ENCODE measurements at places on chromosomes 1 and 21.
A peak's percentile ranks its signal among the peaks of the same experiment; 100 is the strongest.

DNA sequence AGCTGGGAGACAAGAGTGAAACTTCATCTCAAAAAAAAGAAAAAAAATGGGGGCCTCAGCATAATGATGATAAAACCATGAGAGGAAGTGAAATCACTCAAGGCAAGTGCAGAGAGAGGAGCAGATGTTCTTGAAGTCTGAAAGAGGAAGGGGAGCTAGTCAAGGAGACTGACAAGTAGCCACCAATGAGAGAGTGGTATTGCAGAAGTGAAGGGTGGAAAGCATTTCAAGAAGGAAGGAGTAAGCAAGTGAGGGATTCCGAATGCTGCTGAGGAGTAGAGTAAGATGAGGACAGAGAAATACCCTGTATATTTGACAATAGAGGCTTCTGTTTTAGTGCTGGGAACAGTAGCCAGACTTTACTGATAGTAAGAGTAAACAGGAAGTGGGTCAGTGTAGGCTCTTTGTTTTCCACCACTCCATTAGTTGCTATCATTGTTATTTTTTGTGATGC lies 2.9 kb downstream of the TATDN3 start:
- DNase-seq = no peak

GRCh38 chr1:226915672-226915995 lies 24.5 kb upstream of the COQ8A start:
- no peak for DNase-seq

- no peak for DNase-seq
Observed at GRCh38 chr1:201348211-201348566, 29.3 kb downstream of the TNNT2 start.

GRCh38 chr1:2646837-2647236 lies 14.0 kb upstream of the MMEL1 start:
- DNase-seq = no peak

DNA sequence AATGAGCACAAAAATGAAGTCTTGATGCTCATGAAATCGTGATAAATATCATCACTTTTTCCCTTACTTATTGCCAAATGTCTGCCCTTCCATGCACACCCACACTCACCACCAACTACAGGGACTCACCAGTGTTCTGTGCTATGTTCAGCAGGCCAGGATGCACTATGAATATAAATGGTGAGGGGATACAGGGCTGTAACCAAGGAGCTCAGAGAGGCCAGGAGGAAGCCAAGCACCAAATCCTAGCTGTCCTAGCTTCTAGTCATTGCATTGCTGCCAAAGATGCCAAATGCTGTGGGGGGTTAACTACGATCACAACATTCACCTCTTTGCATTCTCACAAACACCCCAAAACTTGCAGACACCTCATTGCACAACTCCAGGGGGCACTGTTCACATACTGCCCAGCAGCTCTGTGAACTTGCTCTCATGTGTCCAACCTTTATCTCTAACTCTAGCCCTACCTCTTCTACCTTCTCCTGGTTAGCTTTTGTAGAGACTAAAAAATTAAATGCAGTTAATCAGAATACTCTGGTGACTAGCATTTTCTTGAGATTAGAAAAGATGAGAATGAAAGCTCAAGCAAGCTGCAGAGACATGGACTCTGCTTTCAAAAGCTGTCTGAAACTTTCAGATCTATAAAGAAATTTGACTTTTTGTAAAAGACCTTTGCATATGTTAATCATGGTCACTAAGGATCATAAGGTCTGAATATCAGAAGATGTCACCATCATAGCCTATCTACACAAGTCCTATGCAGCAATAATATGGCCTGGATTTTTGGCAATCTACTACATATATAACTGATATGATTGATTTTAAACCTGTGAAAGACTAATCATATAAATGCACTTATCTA lies 13.9 kb upstream of the KIF14 start:
- no peak for DNase-seq

DNA sequence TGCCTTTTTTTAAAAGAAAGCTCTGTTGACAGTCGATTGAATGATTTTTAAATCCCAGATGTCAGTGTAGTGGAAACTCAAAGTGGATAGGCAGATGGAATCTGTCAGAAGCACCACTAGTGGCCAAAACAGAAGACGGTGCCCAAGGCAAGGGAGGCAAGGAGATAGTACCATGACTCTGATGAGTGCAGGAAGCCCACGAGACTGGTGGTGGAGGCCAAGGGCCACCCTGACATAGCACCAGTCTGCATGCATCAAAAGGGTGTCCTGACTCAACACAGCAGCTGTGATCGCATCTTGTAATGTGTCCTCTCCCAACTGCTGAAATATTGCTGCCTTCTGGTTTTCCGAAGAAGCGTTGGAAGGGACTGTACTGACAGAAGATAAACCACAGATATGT lies 124.1 kb upstream of the PAPPA2 start:
- DNase-seq = no peak

- DNase-seq = peak; percentile 17
Observed at GRCh38 chr1:154326546-154327465, 1.5 kb downstream of the ATP8B2 start.

DNA sequence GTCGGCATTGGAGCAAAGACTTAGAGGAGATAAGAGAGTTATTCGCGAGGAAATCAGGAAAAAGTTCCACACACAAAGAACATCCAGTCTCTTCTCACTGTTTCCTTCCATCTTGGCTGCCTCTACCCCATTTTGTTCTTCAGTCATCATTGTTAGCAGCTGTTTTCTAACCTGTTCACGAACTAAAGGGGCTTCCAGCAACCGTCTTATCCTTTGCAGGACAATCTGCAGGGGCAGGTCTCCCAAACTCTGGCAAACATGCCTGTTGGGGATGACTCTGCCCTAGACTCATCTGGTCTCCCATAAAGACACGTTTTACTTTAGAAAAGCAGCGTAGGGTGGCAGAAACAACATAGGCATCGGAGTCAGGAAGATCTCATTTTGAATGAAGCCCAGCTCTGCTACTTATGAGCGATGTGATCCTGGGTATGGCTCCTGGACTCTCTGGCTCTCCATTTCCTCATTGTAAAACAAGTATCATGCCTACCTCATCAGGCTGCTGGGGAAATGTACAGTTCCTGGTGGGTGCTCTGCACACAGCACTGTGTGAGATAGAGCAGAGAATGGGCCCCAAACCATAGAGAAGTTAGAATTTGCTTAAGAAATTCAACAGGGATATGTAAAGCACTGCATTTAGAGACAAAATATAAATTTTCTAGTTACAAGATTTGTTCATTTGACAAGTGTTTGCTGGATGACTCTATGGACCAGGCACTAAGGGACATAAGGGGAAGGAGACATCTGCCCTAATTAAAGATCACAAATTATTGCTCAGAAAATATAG lies 59.7 kb downstream of the MEF2D start:
- DNase-seq = no peak

DNA sequence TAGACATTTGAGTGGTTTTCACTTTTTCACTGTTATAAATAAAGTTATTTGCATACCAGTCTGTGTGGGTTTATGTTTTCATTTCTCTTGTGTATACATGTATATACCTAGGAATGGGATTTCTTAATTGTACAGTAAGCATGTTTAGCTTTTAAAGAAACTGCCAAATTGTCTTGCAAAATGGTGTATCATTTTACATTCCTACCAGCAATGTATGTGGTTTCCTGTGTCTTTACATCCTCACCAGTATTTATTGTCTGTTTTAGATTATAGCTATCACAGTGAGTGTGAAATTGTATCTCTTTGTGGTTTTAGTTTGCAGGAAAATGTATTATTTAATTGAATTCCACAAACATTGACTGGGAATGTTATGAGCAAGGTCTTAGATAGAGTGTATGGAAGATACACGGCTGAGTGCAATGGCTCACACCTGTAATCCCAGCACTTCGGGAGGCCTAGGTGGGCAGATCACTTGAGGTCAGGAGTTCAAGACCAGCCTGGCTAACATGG lies 57.3 kb downstream of the MACF1 start:
- no peak for DNase-seq

GRCh38 chr1:234408757-234409156 lies 35.5 kb downstream of the COA6 start:
- DNase-seq = no peak

DNA sequence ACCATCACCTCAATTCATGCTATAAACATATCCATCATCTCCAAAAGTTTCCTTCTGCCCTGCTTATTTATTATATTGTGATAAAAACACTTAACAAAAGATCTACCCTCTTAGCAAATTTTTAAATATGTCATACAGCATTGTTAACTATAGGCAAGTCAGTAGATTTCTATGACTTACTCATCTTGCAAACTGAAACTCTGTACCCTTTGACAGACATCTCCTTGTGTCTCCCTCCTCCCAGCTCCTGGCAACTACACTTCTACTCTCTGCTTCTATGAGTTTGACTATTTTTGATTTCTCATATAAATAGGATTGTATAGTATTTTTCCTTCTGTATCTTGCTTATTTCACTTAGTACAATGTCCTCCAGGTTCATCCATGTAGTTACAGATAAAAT lies 174.8 kb downstream of the TNFSF18 start:
- DNase-seq = no peak

GRCh38 chr1:198771563-198772153 lies 132.8 kb downstream of the PTPRC start:
- DNase-seq = no peak

DNA sequence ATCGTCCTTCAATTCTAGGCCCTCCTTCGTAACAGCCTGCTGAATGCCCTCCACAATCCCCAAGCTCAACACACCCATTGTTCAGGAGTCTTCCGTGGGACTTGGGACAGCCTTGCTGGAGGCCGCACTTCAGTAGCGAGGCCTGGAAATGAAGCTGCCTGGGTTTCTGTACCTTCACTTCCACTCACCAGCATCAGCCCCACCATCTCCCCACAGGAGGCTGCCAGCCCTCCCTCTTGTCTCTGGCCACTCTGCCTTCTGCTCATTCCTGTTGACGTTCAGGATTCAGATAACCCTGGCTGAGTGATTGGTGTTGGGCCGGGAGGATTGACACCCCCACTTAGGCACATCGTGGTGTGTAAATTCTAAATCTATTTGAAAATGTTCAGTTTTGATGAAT lies 23.4 kb upstream of the CSF1 start:
- DNase-seq = no peak

DNA sequence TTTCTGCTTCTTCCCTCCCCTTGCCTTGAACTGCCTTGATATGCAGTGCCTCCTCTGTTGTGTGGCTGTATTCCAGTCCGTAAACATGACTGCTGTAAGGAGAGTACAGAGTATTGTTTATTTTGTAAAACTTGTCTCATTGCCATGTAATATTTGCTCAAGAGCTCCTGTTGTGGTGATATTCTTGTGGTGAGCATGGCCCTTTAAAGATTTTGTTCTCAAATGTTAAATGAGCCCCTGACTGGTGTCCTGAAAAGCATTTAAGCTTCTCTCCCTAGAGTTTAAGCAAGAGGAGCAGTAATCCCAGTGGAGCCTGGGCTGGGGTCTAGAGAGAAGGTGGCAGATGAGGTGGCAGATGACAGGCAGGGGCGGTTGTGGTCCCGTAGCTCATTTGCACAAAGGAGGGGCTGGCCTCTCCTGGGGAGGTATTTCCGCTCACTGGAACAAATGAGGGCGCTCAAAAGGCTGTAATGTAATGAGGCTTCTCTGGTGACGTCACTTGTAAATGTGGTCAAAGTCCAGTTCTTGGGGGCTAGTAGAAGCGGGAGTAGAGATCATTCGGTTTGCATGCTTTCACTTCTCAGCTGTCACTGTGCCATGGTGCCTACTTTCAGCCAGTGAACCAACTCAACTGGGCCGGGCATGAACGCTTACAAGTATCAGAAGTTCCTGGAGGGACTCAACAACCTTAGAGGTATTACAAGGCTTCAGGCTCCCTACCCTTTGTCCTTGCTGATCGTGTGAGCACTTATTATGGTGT lies 46.0 kb upstream of the MACF1 start:
- DNase-seq = no peak

GRCh38 chr1:221478050-221478949 lies 263.6 kb downstream of the DUSP10 start:
- DNase-seq = peak; percentile 16

- DNase-seq = no peak
Observed at GRCh38 chr1:168333562-168334276, 53.0 kb downstream of the TBX19 start.

- no peak for DNase-seq
Observed at GRCh38 chr21:30338717-30339116, 1.2 kb upstream of the KRTAP27-1 start.

- DNase-seq = no peak
Observed at GRCh38 chr1:156356875-156357534, 12.0 kb upstream of the RHBG start.

- DNase-seq = no peak
Observed at GRCh38 chr1:175704621-175705020, 38.8 kb downstream of the TNR start.

- no peak for DNase-seq
Observed at GRCh38 chr21:26587736-26588201, 14.7 kb upstream of the CYYR1 start.

- no peak for DNase-seq
Observed at GRCh38 chr1:212433577-212434462, 1.1 kb downstream of the NENF start.

DNA sequence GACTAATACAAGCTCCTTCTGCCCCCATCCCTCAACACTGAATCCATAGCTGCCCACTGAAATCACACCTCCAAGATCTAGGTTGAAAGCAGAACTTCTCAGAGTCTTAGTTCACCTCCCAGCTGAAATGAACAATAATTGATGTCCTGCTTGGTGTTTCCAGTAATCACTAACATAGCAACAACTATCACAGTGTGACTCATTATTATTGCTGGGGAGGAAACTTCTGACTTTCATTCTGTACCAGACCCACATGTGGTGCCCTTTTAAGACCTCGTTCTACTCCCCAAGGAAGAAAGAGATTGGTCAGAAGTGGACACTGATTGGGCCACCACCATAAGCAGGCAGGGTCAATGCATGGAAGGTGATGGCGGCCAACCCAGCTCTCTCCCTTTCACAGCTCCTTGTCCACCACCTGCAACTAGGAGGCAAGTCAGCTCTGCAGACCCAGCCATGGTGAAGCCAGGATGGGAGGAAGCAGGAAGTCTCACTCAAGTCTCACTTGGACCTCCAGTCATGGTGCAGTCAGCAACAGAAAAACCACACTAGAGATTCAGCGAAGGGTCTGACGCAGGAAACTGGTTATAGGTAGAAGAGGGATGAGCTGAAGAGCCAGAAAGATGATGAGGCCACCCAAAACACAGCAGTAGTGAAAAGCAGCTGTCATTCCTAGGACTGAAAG lies 720.2 kb downstream of the PTPRU start:
- DNase-seq = no peak

DNA sequence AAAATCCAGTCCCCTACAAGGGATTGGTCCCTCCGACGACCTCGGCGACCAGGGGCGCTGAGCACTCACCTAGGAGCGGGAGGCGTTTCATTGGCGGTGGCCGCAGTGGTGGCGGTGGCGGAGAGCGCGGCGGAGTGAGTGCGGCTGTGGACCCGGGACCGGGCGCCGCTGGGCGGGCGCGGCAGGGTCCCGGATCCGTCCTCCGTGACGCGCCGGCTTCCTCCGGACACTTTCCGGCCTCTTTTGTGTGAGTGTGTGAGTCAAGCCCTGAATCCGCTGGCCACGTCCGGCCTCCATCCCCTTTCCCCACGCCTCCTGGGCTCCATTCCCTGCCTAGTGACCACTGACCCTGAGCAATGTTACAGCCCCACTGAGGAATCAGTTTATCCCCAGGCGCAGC lies at the start of gene ADGRL4:
ADGRL4 (minus strand) TSS at position 167 of the 400 bp plus-strand sequence; CDS start at position 91, 76 bp downstream.
- DNase-seq = no peak

Data from C1 segment of cervical spinal cord (tissue), 14 donors.